ENCODE measurements at places on chromosomes 3 and 15.

GRCh38 chr3:170689296-170689829, 103.5 kb upstream of the SLC7A14 start:
- peak; percentile 87 for DNase-seq

DNA sequence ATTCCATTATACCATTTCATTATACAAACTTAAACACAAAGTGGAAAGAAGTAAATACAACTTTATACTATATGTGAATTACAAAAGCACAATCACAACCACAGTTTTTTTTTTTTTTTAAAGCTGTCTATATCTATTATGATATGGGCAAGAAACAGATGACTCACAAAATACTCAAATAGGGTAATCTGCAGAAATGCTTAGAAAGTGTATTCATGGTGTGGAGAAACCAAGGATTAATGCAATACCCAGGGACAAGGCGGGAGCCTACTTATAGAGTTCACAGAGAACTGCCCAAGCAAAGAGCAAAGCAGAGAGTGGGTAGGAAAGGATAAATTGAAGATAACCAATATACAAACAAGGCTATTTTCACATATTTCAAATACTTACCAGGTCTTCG, 332.0 kb downstream of the FHIT start:
- DNase-seq: no peak

GRCh38 chr3:160564258-160564911, 986 bp downstream of the KPNA4 start:
- DNase-seq: peak; percentile 3

GRCh38 chr3:28590860-28591259, 242.2 kb upstream of the AZI2 start:
- no peak for DNase-seq

GRCh38 chr3:18791182-18791581, 357.1 kb upstream of the KCNH8 start:
- no peak for DNase-seq

DNA sequence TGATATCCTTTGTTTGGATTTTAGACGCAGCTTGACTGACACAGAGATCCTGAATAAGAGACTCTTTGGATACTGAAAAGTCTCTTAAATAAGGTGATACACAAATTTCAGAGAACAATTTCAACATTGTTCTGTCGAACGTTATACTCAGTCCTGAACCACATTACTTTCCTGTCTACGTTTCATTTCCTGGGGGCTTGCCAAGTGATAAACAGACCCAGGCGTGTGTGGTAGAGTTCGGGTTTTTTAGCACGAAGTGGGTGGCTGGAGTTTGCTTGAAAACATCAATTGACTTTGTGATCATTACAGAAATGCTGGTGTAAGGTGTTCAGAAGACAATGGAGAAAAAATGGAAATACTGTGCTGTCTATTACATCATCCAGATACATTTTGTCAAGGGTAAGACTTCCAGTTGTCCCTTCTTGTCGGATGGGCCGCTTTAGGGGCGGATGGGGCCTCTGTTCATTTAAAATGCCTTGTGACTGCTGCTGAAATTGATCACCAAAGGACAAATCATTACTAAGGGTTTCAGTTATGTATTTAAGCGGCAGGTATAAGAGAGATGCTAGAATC, at the start of gene CD96:
TSS of gene CD96 (plus strand) at position 287 of the 573 bp plus-strand sequence. CDS start at position 339, 52 bp downstream.
- no peak for DNase-seq

GRCh38 chr3:185421577-185422232, 58.8 kb downstream of the MAP3K13 start:
- no peak for DNase-seq

DNA sequence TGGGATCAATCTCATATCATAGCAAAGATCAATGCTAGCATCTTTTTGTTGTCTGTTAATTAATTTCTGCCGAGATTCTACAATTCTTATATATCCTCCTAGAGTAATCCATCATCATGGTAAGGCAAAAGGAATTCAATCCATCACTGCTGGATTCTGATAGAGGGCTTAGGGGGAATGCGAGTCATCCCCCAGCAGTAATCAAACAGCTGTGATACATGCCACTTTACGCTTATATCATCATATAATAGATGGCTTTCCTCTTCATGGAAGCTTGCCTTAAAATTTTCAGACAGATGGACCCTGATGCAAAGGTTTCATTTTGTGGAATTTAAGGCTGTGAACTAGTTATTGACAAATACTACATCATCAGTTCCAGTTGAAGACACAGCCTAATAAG, 645.9 kb downstream of the CADM2 start:
- no peak for DNase-seq

- no peak for DNase-seq
These were observed 175.0 kb downstream of the PDZRN3 start for GRCh38 chr3:73449774-73450173.

DNA sequence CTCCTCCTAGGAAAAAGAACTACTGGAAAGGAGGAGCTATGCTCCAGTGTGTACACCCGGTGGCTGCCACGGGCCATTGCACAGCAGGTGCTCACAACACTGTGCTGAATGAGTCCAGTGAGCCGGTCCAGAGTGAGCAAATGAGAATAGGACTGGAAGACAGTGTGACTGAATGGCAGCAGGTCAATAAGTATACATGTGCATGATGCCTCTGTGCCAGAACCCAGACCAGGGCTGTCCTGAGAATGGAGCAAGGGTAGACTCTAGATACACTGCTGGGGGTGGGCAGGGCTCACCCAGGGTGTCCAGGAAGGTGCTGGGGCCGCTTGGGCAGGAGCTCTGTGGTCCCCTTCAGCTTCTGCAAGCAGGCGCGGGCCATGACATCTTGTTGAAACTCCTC, 8.3 kb downstream of the POLG start:
- DNase-seq: no peak

- no peak for DNase-seq
These were observed 77.6 kb downstream of the COL6A5 start for GRCh38 chr3:130423064-130423463.

DNA sequence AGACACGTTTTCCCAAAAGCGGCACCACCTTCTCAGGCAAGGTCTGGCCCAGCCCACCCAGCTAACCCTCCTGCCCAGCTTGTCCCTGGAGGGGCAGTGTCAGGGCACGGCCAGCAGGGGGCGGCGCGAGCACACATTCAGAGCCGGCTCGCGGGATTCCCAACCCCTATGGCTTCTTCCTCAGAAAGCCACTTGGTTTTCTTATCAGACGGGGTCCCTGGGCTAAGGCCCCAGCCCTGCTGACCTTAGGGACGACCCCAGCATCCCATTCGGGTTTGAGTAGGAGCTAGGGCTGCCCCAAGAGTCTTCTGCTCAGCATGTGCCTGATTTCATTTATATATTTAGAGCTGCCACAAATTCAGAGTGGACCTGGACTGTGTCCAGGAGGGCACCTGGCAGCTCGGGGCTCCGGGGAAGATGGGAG, 14.5 kb downstream of the RLBP1 start:
- DNase-seq: peak; percentile 91

DNA sequence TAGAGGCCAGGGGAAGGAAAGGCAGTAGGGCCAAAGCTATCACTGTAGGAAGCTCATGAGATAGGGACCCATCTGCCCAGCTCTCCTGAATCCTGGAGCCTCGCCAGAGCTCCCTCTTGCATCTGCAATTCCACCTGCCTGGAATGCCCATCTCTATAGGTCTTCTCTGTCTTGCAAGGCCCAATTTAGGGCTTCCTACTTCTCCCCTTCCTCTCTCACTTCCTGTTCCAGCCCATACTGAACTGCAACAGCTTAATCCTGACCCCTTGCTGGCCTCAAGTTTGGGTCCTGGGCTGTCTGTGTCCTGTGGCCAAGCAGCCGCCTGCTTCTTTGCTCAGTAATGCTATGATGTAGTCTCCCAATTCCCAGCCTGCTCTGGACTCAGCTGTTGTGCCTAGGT, 3.6 kb upstream of the PTPN23 start:
- DNase-seq: no peak

- DNase-seq: no peak
These were observed 48.2 kb upstream of the TM4SF4 start for GRCh38 chr3:149426325-149426724.
